C1 segment of cervical spinal cord (tissue), 14 donors: ENCODE measurements at places on chromosomes 4 and X.

DNA sequence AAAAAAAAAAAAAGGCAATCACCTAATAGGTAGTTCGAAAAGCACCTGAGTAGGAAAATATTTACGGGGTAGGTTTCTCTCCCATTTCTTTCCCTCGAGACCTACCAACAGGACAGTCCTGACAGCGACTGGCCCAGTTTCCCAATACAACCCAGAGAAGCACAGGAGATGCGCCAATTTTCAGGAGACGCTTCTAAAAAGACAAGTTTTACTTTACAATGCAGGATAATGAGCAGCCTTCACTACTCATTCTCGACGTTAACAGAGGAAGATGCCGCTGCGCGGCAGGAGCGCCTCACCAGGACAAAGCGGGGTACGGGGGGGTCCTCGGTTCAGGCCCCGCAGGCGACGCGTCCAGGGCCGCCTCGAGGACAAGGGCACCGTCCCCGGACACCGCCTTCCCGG lies 708 bp downstream of the BCLAF3 start:
- peak; percentile 44 for DNase-seq

DNA sequence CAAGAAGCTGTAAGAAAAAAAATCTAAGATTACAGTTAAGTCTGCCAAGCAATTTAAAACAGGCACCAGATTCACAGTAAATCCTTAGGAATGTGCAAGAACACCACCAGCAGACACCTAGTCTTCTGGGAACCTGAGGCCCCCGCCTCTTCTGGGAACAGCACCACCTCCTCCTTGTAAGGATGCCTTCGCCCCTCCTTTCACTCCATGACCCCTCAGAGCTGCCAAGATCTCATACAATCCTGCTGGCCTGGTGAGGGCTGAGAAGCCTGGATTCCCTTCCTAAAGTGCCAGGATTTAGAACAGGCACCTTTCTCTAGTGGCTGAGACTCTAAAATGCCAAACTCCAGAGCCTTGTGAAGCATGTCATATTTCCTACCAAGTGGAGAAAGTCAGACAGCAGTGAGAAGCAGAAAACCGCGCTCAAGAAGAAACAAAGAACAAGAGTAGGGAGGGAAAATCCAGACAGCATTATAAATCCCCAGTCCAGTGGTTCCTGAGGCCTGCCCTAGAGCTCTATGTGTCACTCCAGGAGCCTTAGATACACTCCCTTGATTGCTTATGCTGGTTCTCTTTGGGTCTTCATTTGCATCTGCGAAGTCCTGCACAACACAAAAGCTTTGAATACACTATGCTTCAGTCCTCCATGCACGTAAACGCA lies 166.4 kb downstream of the TSPAN5 start:
- DNase-seq = no peak

- DNase-seq = no peak
Observed at GRCh38 chr4:82561786-82562563, at the start of gene TMEM150C. TSS of gene TMEM150C (minus strand) at chr4:82561988. CDS start at chr4:82504657, 57,331 bp downstream.

DNA sequence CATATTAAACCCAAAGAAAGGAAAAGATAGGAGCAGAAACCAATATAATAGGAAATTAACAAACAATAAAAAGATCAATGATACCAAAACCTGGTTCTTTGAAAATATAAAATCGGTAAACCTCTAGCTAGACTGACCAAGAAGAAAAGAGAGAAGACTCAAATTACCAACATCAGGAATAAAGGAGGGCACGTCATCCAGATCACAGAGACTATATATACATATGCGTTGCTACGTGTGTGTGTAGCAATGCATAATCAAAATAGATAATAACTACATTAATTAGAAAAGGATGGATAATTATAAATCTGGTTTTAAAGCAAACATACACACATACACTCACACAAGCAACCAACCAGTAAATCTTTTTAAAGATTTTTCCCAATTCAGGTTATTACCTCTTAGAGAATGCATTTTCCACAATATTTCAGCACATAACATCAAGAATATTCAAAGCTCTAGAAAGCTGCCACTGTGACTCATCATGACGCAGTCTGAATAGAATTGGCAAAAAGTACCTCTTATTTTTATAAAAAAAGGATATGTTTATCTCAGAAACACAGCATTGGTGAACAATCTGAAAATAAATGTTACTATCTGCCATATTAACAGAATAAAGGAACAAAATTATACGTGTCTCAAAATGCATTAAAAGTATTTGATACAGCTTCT lies 41.4 kb upstream of the USP9X start:
- no peak for DNase-seq

DNA sequence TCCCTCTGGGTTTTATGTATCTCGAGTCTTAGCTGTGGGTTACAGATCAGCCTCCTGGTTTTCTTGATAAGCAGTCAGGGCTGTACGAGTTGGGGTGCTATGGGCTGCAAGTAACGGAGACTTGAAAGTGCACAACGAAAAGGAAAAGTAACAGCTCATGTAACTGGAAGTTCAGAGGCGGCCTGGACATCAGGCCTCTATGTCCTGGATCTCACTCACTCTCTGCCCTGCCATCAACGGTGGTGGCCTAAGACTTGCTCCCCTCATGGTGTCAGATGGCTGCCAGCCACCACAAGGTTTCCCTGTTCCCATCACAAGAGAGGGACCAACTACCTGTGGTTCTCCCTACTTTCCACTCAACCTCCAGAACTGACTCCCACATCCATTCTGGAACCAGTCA lies 4.8 kb downstream of the PPP2R2C start:
- no peak for DNase-seq

DNA sequence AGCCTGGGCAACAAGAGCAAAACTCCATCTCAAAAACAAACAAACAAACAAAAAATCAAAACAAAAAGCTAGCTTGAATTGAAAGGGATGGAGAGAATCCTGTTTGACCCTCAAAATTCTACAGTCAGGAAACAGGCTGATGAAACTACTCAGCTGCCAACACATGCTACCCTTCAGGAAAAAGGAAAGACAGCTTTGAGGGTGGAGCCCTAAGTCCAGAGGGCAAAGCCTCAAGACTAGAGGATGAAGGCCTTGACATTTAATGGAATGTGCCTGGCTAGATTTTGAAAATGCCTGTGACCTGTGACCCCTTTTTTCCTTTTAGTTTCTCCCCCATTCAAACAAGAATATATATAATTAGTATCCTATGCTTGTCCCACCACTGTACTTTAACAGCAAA lies 27.1 kb downstream of the MORC4 start:
- DNase-seq = no peak

- no peak for DNase-seq
Observed at GRCh38 chrX:459611-460010, 72.9 kb upstream of the PPP2R3B start.

- DNase-seq = no peak
Observed at GRCh38 chr4:108709722-108710121, 53.1 kb downstream of the ETNPPL start.

- no peak for DNase-seq
Observed at GRCh38 chrX:47648376-47648775, 2.0 kb downstream of the ELK1 start.

DNA sequence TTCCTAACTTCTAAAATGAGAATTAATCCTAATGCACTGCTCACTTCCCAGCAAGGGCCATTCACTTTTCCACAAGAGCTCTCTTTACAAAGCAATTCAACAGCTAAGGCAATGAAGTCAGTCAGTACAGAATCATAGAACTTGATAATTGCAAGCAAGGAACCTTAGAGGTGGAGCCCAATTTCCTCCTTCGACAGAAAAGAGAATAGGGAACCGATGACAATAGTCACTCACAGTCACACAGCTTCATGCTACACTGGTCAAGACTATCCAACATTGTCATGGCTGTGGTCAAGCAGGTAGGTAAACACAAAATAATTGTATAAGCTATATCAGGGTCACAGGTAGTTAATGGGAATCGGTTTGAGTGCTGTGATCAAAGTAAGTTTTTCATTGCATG lies 90.0 kb downstream of the ELOVL6 start:
- no peak for DNase-seq

GRCh38 chr4:188031751-188032150 lies 36.2 kb downstream of the ZFP42 start:
- DNase-seq = no peak

DNA sequence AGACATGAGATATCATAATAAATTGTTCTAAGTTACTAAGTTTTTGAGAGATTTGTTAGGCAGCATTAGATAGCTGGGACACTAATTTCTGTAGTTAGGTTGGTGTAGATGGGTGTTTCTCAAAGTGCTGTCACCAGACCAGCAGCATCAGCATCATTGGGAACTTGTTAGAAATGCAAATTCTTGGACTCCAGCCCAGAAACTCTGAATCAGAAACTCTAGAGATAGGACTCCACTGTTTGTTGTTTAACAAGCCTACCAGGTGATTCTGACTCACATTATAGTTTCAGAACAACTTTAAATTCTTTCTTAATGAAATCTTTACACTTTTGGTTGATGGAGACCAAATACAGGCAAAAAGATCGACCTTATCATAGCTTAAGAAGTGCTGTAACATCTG lies 173.7 kb downstream of the PABPC4L start:
- no peak for DNase-seq

DNA sequence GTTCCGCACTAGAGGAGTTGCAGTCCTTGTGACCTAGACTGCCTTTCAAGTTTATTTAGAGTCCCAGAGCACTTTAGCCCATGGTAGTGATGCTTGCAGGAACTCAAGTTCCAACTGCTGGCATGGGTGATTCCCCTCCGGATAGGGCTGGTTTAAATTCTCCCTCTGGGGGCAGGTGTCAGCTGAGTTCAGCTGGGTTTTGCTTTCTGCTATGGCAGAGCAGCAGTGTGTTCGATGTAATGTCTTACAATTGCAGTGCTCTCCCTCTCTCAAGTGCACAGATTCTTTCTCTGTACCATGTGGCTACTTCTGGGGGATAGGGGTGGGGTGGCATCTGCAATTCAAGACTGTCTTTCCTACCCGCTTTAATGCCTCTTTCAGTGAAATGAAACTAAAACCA lies 164.8 kb upstream of the ZIC3 start:
- no peak for DNase-seq

- DNase-seq = no peak
Observed at GRCh38 chr4:101014417-101014816, 332.9 kb downstream of the PPP3CA start.

DNA sequence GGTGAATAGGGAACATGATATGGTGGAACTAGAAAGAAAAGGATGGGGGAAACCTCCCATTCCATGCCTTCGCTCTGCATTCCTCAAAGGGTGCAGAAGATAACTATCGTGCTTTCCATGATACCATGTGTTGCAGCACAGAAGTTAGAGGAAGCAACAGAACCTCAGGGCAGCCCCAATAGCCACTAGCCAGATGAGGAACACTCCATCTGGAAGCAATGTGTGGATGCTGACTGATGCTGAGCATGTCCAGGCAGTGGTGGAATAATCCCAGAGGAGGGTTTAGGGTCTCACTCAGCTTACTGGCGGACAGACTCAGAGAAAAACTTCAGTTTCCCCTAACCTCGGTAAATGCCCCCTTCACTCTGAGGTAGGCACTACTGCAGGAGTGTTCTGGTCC lies 7.5 kb downstream of the SMIM10 start:
- no peak for DNase-seq

DNA sequence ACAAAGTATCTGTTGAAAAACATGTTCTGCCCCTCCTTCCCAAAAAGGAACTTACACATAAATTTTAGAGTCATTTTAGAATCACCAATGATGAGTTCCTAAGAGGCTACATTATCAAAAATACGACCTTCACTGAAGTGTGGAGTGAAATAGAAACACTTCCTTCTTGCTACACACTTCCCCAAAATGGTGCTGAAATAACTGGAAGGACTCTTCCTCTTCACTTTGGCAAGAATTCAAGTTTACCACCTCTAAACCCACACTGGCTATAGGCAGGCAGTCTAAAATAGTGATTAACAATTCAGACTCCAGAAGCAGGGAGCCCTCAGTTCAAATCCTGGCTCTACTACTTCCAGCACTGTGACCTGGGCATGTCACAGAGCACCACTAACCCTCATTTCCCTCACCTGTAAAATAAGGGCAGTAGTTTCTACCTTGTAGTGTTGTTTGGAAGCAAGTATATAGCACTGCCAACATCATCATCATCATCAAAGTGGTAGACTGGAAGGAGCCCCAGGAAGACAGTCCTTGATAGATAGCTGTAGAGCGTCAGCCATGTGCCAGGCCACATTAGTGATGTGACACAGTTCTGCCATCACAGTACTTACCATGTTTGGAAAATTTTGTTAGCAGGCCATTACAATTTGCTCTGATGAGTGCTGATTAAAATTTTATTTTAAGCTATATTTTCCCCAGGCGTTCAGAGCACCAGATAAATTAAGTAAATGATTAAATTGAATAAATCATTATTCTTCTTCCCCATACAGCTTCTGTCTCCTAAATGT lies 103.3 kb downstream of the PARM1 start:
- DNase-seq = no peak

GRCh38 chr4:31126881-31127398 lies 406.8 kb downstream of the PCDH7 start:
- DNase-seq = no peak
